ENCODE measurements at places on chromosomes 11 and 22.

- no peak for DNase-seq
Observed at GRCh38 chr11:124877631-124877909, 12.3 kb downstream of the ROBO3 start.

- peak; percentile 46 for DNase-seq
Observed at GRCh38 chr11:5280582-5281102, 10.9 kb upstream of the HBE1 start.

DNA sequence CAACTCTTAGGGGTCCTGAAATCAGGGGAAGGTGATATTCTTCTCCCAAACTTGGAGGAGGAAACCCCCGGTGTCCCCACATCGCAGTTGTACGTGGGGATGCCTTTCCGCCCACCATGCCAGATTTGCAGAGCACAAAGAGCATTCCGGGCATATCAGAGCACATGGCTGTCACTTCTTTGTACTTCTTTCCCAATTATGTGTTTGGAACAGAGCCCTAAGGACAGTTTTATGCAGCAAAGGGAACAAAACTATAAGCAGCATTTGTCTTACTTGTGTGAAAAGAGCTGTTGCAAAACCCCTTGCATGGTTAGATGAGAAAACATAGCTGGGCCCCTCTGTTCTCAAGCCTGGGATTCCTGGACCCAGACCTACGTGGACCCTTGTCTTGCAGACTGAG, 41.2 kb downstream of the NTM start:
- no peak for DNase-seq

DNA sequence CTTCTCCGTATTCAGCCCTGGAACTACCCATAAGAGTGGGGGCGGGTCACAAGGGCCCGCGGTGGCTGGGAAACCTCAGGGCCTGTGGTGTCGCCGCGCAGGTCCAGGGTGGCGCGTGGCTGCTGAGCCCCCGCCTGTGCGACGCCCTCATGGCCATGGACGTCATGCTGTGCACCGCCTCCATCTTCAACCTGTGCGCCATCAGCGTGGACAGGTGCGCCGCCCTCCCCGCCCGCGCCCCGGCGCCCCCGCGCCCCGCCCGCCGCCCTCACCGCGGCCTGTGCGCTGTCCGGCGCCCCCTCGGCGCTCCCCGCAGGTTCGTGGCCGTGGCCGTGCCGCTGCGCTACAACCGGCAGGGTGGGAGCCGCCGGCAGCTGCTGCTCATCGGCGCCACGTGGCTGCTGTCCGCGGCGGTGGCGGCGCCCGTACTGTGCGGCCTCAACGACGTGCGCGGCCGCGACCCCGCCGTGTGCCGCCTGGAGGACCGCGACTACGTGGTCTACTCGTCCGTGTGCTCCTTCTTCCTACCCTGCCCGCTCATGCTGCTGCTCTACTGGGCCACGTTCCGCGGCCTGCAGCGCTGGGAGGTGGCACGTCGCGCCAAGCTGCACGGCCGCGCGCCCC, 2.4 kb downstream of the DRD4 start:
- DNase-seq = no peak

DNA sequence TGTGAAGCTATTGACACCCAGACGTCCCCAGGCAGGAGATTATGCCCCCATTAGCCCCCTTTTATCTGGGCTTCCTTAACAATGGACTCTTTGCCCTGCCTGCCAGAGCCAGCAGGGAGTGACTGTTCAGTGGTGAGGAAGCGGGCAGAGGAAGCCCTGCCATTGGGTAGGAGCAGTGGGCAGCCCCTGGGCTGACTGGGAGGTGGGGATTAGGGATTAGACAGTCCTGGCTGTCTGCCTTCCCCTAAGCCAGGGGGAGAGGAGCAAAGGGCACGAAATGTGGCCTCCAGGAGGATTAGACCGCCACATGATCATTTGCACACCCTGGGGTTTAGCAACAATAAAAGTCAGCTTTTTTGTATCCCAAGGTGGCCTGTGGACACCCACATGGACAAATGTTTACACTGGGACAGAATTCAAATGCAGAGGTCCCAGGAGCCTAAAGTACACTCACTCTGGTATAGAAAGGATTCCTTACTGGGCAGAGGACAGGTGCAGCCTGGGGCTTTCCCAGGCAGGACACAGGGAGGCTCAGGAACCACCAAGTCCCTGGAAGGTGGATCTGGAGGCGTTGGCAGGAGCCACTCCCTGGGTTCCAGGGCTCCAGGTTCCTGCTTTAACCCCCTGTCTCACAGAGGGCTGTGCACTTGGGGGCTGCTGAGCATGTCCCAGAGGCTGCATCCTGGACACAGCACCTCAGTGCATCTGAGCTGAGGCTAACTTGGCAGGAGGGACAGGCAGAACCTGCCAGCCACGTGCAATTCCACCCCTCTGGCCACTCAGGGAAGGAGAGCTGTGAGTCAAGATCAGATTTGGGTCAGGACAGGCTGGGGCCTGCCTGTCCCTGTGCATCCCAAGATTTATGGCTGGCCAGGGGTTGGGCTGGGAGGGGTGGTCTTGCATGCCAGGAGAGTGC, 2.1 kb downstream of the PNPLA3 start:
- no peak for DNase-seq

GRCh38 chr11:44399968-44400367, 90.0 kb upstream of the ALX4 start:
- DNase-seq = no peak

DNA sequence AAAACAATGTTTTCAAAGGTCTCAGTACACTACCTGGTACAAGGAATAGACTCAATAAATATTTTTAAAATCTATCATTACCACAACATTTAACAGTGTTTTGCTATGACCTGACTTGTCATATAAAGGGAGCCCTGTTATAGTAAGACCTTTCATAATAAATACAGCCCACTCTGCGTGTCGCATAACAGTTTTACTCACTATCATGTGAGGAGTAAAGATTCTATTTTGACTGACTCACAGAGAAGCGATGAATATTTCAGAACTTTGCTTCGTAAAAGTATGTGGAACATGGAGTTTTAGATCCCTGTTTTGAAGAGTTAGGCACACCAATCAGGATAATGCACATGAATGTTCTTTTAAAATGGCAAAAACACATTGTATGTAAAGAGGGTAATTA, 531.2 kb downstream of the KCNA4 start:
- no peak for DNase-seq

GRCh38 chr22:36439481-36440271, 41.8 kb downstream of the TXN2 start:
- DNase-seq = no peak

GRCh38 chr11:65888163-65888814, at the start of gene FIBP:
Gene FIBP, minus strand, starts transcription at chr11:65888471. Its CDS starts 53 bp downstream, at chr11:65888418.
- DNase-seq = peak; percentile 94

- DNase-seq = no peak
Observed at GRCh38 chr11:91755951-91756707, 468.5 kb upstream of the FAT3 start.

DNA sequence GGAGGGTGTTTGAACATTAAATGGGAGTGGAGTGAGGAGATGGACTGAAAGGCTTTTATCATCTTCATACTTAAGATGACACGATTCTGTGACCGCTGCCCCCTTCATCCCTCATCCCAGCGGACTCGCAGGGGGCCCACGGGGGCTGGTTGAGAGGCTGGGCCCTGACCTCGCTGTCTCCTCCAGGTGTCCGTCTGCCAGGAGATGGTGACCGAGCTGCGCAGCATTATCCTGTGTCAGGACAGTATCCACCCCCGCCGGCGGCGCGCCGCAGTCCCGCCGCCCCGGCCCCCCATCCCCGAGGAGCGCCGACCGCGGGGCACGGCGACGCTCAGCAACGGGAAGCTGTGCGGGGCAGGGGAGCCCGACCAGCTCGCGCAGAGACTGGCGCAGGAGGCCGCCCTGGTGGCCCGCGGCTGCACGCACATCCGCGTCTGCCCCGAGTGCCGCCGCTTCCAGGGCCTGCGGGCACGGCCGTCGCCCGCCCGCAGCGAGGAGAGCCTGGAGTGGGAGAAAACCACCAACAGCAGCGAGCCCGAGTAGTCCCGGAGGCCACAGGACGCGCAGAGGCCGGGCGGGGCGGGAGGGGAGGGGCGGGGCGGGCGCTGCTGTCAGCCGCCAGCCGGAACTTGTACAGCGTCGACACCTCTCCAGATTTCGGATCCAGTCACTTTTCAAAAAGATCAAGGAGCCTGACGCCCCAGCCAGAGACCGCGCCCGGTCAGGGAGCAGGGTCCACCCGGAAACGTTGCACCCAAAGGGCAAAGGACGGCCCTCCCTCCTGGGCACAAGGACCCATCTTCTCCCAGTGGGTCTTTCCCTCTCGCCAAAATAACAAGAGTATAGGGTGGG, 38.0 kb upstream of the TBCEL start:
- no peak for DNase-seq

DNA sequence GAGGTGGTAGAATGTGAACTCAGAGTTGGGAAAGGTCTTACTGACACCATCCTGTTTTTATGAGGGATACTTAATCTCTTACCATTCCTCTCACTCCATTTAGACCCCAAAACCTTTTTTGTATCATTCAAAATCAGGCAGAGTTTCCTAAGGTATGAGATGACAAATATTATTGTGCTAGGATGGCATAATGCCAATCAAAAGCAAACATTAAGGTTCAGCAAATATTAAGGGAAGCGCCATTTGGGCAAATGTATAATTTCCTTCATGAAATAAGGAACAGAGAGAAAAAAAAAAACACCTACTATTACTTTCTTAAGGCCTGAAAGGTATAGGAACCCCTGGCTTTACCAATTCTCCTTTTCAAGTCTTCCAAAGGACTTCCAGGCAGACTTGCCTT, 62.4 kb downstream of the SMCO4 start:
- DNase-seq = no peak

DNA sequence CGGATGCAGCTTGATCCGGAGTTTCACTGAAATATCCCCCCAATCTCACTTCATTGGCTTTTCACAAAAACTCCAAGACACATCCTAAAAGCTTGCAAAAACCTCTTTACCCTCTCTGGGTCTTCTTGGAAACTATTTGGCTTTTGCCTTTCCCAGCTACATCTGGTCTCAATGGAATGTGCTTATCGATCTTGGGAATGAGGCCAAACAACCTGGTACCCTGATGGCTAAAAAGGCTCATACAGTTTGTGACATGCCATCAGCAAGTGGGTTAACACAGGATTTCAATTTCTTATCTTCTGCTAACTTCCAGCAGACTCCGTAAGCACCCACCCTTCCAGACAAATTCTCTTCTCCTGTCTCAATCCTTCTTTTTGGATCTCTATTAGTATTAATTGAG, 45.9 kb upstream of the TEAD1 start:
- DNase-seq = no peak

DNA sequence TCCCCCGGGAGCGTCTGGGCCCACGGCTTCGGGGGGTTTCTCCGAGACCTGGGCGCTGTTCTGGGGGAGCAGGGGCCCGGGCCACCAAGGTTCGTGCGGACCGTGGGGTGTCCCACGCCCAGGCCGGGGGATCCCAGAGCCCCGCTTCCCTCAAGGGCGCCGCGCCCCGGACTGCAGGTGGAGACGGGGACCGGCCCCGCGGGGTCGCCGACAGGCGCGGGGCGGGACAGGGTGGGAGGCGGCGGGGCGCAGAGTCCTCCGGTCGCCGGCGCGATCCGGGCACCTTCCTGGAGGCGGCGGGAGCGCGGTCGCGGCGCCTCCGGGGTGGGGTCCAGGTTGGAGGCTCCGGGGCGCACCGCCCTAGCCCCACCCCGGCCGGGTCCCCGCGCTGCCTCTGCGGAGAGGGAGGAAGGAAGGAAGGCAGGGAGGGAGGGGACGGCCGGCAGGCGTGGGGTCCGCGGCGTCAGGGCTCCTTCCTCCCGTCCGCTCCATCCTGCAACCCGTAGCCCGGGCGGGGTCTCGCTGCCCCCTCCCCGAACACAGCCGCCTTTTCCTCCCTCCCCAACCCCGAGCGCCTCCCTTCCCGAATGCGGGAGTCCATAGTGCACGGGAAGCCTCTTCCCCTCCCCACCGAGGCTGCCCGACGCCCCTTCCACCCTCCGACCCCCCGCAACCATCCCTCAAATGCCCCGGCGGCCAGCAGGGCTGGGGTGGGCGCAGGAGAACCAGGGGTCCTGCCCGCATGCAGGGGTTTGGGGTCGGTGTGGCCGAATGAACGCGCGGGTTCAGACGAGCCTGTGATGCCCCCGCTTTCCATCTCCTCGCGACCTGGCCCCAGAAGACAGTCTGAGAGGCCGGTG, 4.3 kb upstream of the ZBED4 start:
- DNase-seq = no peak

DNA sequence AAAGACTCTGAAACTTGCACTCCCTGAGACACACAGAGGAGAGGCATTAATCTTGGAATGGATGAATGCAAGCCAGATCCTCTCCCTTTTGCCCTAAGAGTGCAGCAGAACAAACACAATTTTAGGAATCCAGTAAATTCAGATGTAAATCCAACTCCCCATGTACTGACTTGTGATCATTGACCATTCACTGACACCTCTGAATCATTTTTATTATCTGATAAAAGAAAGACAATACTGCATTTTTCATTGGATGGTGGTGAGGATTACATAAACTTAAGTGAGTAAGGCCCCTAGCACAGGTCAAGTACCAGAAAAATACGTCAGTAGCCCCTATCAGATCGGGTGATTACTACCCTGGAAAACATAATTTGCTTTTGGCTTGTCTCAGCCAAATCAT, 782.9 kb upstream of the API5 start:
- DNase-seq = no peak

GRCh38 chr11:77073328-77074001, 6.7 kb downstream of the CAPN5 start:
- no peak for DNase-seq

DNA sequence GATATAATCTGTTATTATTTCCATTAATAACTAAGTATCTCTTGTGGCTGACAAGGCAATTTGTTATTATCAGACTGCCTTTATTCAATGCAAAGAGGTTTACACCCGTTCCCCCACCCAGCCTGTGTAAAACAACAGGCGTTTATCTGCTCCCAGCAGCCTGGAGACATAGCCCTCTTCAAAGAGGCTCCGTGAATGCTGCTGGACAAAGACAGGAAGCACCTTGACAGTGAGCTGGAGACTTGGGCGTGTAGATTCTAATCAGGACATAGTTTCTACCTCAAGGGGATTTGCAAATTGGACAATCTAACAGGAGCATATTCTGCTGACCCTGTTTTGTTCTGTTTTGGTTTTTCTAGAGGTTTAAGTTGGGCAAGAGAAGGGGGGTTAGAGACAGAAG, 733.0 kb upstream of the KIRREL3 start:
- peak; percentile 43 for DNase-seq

DNA sequence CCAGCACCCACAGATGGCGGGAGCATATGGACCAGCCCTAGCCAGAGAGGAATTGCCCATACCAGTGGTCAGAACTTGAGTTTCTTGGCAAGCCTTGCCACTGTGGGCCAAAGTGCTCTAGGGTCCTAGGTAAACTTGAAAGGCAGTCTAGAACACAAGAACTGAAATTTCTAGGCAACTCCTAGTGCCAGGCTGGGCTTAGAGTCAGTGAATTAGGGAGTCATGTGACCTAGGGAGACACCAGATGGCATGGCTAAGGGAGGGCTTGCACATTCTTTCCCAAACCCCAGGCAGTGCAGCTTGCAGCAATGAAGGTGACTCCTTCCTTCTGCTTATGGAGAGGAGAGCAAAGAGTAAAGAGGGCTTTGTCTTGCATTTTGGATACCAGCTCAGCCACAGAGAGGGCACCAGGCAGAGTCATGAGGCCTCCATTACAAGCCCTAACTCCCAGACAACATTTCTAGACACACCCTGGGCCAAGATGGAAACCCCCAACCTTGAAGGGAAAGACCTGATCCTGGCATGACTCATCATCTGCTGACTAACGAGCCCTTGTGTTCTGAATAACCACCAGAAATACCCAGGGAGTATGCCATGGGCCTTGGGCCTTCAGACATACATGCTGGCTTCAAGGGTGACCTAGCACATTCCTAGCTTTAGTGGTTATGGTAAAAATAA, 19.2 kb upstream of the OR56A3 start:
- no peak for DNase-seq

Measured in KG1 (cell line).